ENCODE measurements at places on chromosomes 6 and 20. TPM values are rescaled to one million over a fixed set of nuclear protein-coding genes. Genes with fewer than 3 reads are reported as not detected.

DNA sequence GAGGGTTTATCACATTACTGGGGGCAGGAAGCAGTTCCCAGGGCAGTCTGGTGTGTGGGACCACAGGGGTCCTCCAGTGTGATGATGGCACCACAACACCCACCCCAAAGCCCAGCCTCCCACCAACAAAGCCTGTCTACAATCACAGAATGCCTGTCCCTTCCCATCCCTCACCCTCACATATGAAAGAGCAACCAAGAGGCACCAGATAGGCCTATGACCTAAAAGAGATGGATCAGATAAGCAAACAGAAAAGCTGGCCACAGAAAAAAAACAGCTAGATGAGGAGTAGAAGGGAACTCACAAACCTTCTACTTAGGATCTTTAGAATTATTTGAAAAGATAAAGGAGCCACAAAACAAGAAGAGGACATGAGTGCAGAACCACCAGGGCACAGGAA lies 54.3 kb downstream of the SERAC1 start:
- H3K36me3 ChIP-seq, result peaks cover 20% of the 10 kb centered on the region
- no peaks in the 10 kb centered on the region for H3K27me3 ChIP-seq
- DNase-seq, result no peak
- H3K27ac ChIP-seq, result no peak overlapping the region

DNA sequence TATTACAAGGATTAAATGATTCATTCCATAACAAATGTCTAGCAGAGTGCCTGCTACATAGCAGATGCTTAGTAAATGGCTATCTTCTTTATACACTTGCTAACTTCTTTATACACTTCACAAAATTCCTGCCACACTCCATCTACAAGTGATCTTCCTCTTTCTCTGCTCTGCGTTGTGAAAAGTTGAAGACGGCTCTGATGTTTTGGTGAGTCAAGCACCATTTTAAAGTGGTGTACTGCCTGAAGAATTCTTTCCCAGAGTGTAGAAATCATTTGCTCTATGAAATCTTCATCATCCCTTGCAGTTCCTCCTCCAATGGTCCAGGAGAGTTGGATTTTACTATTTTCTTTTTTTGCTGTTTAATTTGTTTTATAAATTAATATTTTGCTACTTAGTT lies 74.9 kb downstream of the TNFAIP3 start:
- H3K27me3 ChIP-seq, result no peaks in the 10 kb centered on the region
- no peak overlapping the region for H3K27ac ChIP-seq
- H3K4me3 ChIP-seq, result no peak overlapping the region
- no peaks in the 10 kb centered on the region for H3K36me3 ChIP-seq

DNA sequence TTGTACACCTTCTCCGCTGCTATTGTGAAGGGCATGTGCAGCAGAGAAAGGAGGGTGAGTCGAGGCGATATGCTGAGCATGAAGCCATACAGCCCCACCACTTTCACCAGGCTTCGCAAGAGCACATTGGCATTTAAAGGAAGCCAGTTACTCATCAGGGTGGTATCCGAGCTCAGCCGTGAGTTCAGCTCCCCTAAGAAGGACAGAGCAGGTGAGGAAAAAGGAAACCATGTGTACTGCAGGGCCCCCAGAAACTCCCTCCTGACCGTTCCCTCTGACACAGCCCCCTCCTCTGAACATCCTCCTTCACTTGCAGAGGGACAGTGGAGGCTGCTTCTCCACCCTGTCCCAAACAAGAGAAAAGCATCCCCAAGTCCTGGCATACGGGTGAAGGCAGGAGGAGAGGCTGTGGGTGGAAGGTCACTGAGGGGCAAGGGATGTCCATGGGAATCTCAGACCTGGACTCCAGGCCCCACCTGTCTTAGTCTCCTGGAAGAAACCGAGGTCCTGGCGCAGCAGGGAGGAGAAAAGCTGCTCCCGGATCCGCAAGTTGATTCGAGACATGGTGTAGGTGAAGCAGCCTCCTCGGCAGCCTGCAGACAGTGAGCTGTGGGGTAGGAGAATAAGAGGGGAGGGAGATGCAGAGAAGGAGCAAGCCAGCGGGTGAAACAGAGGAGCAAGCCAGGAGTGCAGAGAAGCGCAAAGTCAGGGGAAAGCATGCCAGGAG lies 3.2 kb downstream of the TAP2 start:
- H3K4me3 ChIP-seq, result no peak overlapping the region
- no peak overlapping the region for H3K27ac ChIP-seq
- no peaks in the 10 kb centered on the region for H3K27me3 ChIP-seq
- H3K4me1 ChIP-seq, result peaks cover 13% of the 10 kb centered on the region

DNA sequence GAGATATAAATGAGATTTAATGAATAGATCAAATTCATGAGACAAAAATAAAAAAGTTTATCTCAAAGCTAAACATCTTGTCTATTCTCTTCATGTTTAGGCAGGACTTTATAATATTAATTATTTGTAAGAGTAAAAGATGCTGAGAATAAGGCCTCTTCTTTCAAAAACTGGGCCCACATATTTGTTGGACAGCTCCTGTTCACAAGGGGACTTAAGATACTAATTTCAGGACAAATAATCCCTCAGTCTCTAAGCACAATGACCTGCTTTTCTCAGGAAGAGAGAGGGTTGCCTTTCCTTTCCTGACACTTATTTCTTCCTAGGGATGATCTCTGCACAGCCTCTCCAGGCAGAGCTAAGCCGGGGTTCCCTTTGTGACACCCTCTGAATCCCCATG lies 43.3 kb downstream of the NOX3 start:
- H3K27me3 ChIP-seq, result no peaks in the 10 kb centered on the region
- H3K27ac ChIP-seq, result no peak overlapping the region
- peaks cover under 1% of the 10 kb centered on the region for H3K4me1 ChIP-seq
- H3K36me3 ChIP-seq, result no peaks in the 10 kb centered on the region
- no peak overlapping the region for H3K4me3 ChIP-seq
- DNase-seq, result no peak

- peak overlapping the region; percentile 45 for H3K27ac ChIP-seq
- no peaks in the 10 kb centered on the region for H3K27me3 ChIP-seq
- no peaks in the 10 kb centered on the region for H3K36me3 ChIP-seq
- DNase-seq, result no peak
- H3K4me3 ChIP-seq, result no peak overlapping the region
Measured at GRCh38 chr20:54345301-54345724, 130.1 kb upstream of the DOK5 start.

Gene BMP6
- 1.7 TPM for total RNA-seq

Gene NHSL1
- 13.9 TPM for total RNA-seq

Gene TREML2
- not detected for total RNA-seq

Gene OXT
- not detected for total RNA-seq
